ENCODE measurements at places on chromosomes 6 and 20.

- H3K27ac ChIP-seq = no peak overlapping the region
- H3K4me3 ChIP-seq = no peak overlapping the region
- no peaks in the 10 kb centered on the region for H3K4me1 ChIP-seq
- peaks cover 7% of the 10 kb centered on the region for H3K27me3 ChIP-seq
- no peaks in the 10 kb centered on the region for H3K36me3 ChIP-seq
- no peak for DNase-seq
Observed at GRCh38 chr6:136784271-136784664, 8.0 kb downstream of the MAP3K5 start.

- no peak overlapping the region for H3K4me3 ChIP-seq
- no peak for DNase-seq
- no peaks in the 10 kb centered on the region for H3K4me1 ChIP-seq
- no peaks in the 10 kb centered on the region for H3K27me3 ChIP-seq
- no peaks in the 10 kb centered on the region for H3K36me3 ChIP-seq
Observed at GRCh38 chr20:35497780-35498189, 31.7 kb downstream of the C20orf173 start.

DNA sequence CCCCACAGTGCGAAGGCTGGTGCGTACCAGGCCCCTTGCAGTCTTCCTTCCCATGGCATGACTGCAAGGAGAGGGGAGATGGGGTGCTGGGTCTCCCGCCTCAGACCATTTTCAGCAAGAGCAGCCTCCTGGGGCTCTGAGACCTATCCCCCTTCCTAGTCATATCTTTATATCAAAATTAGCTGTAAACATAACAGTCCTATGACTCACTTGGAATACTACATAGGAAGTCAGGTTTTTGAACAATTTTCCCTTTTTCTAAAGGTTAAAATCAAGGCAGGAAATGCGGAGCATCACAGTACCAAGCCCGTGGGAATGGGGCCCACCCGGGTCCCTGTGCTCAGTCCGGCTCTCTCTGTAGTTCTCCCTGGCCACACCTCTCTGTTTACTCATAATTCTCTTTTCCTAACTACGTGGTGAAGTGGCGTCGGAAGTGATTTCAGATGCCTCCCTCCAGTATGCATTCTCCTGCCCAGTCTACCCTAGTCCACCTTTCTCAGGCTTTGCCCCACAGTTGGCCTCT is 109.8 kb upstream of the TMEM170B start:
- H3K4me1 ChIP-seq = peaks cover 28% of the 10 kb centered on the region
- H3K27me3 ChIP-seq = no peaks in the 10 kb centered on the region
- no peak overlapping the region for H3K27ac ChIP-seq
- no peak overlapping the region for H3K4me3 ChIP-seq
- DNase-seq = no peak

DNA sequence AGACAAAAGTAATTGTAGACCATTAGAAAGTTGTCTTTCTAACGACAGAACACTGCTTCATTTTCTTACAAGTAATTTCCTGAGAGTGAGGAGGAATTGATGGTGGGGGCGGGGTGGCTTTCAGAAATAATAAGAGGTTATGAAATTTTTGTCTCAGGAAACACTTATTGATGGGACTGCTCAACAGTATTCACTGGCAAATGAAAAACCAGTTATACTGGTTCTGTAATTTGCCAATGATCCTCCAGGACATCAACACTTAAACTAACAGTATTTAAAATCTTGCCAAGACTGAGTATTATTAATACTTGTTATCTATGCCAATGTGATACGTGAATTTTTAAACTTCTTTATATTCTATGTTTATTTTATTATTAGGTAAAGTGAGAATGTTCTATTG is 41.8 kb upstream of the FUT9 start:
- H3K4me3 ChIP-seq = no peak overlapping the region
- no peaks in the 10 kb centered on the region for H3K27me3 ChIP-seq
- no peaks in the 10 kb centered on the region for H3K36me3 ChIP-seq
- H3K4me1 ChIP-seq = no peaks in the 10 kb centered on the region

DNA sequence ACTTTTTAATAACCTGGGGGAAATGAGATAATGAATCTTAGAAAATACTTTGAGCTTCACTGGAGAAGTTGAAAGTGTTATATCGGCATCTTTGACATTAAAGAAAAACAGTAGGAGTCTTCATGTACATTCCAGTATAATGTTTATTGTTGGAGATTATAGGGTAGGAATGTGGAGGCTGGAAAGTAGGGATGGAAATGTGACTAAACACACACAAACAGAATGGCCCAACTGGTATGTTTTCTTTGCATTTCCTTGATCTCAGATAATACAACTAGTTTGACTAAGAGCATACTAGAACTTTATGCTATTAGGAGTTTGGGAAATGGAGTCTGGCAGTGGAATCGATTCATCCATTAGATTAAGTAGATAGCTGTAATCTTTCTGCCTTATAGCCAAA is 10.1 kb upstream of the BAG2 start:
- H3K4me3 ChIP-seq = no peak overlapping the region
- H3K36me3 ChIP-seq = no peaks in the 10 kb centered on the region
- no peak for DNase-seq
- H3K4me1 ChIP-seq = no peaks in the 10 kb centered on the region
- no peak overlapping the region for H3K27ac ChIP-seq

DNA sequence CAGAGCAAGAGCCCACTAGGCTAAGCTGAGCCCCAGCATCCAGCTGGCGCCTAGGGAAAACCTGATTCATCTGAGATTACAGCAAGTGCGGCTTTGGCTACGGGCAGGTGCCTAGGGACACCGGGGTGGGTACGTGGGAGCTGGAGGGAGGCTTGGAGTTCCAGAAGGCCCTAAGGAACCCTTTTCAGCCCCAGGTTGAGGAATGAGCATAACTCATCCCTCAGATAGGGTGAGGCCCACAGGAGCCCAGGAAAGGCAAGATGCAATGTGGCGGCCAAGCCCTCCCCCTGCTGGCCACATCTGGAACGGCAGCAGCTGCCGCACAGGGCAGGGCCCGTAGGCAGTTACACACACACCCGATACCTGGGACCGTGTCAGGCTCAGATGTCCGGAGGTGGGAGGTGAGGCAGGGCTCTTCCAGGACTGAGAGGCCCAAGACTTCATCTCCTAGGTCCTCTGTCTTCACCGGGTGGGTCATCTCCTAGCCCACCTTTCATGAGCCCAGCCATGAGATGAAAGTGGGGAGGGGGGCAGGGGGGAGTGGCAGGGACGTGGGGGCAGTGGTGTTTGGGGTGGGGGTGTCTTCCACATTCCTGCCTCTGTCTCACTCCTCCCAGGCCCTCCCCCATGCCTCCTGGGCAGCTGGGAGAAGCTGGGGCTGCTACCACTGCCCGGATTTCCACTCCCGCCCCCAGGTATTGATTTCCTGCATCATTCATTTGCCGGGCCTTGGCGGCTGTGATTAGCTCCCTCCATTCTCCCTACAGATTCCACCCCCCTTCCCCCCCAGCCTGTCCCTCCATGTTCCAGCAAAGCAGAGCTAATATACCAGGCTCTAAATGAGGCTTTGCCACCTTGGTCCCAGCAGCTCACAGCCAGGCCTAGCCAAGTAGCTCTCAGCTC is 5.5 kb downstream of the MDGA1 start:
- H3K4me1 ChIP-seq = peaks cover 25% of the 10 kb centered on the region
- H3K4me3 ChIP-seq = no peak overlapping the region
- no peak overlapping the region for H3K27ac ChIP-seq
- peaks cover 50% of the 10 kb centered on the region for H3K27me3 ChIP-seq
- peak; percentile 81 for DNase-seq

DNA sequence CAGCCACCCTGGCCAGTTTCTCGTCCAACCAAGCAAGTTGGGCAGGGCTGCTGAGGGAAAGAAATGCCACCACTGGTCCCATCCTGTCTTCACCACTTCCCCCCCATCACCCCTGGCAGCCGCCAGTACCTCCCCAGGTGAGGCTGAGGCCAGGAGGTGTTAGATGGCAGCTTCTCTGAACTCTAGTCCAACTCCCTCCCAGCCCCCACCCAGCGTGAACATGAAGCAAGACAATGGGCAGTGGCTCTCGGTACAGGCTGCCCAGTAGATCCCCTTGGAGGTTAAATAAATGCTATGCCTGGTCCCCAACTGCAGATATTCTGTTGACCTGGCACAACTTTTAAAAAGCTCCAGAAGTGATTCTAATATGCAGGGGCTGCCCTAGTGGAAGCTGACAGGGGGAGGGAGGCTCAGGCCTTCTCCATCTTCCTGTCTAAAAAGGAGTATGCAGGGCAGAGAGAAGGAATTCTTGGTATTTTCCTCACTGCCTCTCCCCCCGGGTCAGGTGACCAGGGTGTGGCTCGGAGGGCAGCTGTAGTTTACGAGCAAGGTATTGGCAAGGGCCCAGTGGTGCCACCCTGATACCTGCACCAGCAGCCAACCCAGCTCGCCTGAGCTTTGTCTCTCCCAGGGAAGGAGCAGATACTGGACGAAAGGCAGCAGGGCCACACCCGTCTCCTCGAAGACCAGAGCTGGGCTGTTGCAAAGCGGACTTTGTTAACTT is 25.7 kb downstream of the KCNK5 start:
- H3K4me3 ChIP-seq = no peak overlapping the region
- H3K36me3 ChIP-seq = no peaks in the 10 kb centered on the region
- H3K4me1 ChIP-seq = peaks cover 37% of the 10 kb centered on the region
- DNase-seq = no peak

DNA sequence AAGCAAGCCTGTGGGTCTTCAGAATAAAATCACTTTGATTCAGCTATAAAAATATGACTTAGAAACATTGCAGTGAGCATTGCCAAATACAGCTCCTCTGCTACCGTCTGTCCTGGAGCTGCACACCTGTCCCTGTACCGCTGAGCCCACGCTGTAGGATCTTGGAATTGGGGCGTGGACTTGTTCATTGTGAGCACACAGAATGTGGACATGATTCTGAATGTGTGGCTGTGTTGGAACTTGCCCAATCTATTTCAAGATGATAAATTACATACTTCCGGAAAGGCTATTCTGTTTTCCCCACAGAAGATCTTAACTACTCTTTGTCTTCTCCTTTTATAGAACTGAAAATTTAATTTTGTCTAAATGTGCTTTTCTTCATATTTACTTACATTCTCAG is 107.3 kb downstream of the UST start:
- H3K27ac ChIP-seq = no peak overlapping the region
- H3K4me3 ChIP-seq = no peak overlapping the region
- DNase-seq = no peak
- H3K36me3 ChIP-seq = no peaks in the 10 kb centered on the region
- peaks cover 42% of the 10 kb centered on the region for H3K4me1 ChIP-seq

- no peaks in the 10 kb centered on the region for H3K4me1 ChIP-seq
- no peak for DNase-seq
Observed at GRCh38 chr6:48610846-48611245, 499.8 kb upstream of the PTCHD4 start.

DNA sequence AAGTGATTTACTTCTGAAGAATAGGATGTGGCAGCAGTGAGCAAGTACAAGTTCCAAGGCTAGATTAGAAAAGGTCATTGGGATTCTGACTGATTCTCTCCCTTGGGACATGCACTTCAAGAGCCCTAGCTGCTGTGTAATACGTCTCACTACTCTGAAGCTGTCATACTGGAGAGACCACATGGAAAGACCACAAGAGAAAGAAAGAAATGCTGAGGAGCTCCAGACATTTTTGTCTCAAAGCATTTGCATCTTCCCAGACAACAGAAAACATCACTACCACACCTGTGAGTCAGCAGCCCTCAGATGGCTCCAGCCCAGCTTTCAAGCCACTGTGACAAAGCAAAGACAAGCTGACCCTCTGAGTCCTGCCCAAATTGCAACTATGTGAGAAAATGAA is 20.7 kb downstream of the TENT5A start:
- no peaks in the 10 kb centered on the region for H3K4me1 ChIP-seq
- H3K36me3 ChIP-seq = no peaks in the 10 kb centered on the region
- H3K4me3 ChIP-seq = no peak overlapping the region
- H3K27me3 ChIP-seq = no peaks in the 10 kb centered on the region

DNA sequence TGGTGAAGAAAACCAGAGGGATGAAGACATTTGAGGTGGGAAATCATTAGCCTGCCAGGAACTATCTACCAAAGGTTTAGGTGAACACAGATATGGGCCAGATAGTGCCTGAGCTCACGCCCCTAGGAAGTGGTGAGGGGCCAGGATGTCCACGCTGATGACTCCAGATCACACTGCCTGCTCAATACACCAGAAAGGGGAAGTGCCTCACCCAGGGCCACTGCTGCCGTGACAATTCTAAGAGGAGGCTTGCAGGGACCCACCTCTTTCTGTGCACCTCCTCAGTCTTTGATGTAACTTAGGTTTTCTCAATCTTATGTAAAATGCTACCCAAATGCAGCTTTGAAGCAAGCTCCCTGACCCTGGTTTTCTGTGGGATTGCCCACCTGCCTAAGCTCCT is 5.4 kb upstream of the RAB44 start:
- H3K36me3 ChIP-seq = no peaks in the 10 kb centered on the region
- no peak for DNase-seq
- H3K4me1 ChIP-seq = no peaks in the 10 kb centered on the region
- H3K27ac ChIP-seq = no peak overlapping the region

DNA sequence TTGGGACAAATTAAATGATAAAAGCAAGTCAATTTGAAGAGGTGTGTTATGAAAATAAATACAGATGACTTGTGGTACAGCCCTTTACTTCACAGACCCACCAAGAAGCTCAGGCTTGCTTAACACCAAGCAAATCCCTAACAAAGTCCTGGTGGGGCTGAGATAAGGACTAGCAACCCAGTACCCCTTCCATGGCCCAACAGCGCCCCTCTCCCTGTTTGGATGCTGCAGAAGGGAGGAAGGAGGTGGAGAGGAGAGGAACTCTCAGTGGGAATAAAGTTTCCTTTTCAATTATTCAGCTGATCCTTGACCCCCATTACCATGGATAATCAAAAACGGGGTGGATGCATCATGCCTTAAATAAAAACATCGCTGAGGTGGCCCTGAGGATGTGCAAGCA is 4.5 kb upstream of the ZNF831 start:
- peak; percentile 38 for DNase-seq
- H3K27me3 ChIP-seq = no peaks in the 10 kb centered on the region
- peaks cover 14% of the 10 kb centered on the region for H3K4me1 ChIP-seq
- H3K36me3 ChIP-seq = no peaks in the 10 kb centered on the region

DNA sequence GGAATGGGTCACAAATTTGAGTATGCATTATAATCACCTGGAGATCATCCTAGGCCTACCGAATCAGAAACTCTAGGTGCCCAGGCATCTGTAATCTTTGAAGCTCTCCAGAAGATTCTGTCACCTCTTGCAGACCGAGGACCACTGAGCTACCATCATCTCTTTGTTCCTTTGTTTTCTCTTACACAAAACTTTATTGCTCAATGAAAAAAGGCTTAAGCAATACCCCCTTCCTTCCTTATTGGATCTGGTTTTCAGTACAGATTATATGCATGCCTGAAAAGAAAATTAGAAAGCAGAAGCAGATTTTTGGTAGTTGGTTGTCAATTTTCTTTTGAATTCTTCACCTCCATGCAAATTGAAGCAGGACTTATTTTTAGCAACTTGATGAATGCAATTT is 31.3 kb downstream of the STX11 start:
- no peak for DNase-seq
- no peaks in the 10 kb centered on the region for H3K27me3 ChIP-seq
- H3K27ac ChIP-seq = no peak overlapping the region
- H3K4me1 ChIP-seq = no peaks in the 10 kb centered on the region

GRCh38 chr6:72290620-72291019 is 331.2 kb upstream of the KCNQ5 start:
- H3K27ac ChIP-seq = no peak overlapping the region
- DNase-seq = no peak
- no peak overlapping the region for H3K4me3 ChIP-seq
- H3K27me3 ChIP-seq = no peaks in the 10 kb centered on the region
- no peaks in the 10 kb centered on the region for H3K4me1 ChIP-seq
- no peaks in the 10 kb centered on the region for H3K36me3 ChIP-seq
